ENCODE measurements at places on chromosomes 13 and 19. TPM values are rescaled to one million over a fixed set of nuclear protein-coding genes. Genes with fewer than 3 reads are reported as not detected.

Gene FOXA3
- 19.9 TPM for total RNA-seq

Gene UGGT2
- 12.1 TPM for total RNA-seq

Gene FOXO1
- 15.6 TPM for total RNA-seq

Gene CLEC11A
- 2.4 TPM for total RNA-seq

Gene FCGBP
- 5.3 TPM for total RNA-seq

Gene TNFSF9
- total RNA-seq = 1.6 TPM

Gene ZNF565
- 6.3 TPM for total RNA-seq

Gene ATXN8OS
- total RNA-seq = not detected

Gene ZNF534
- not detected for total RNA-seq

Gene MRI1
- total RNA-seq = 30.2 TPM

Gene PLIN3
- 43.7 TPM for total RNA-seq

Gene SPACA4
- not detected for total RNA-seq

Gene C1QTNF9B
- total RNA-seq = not detected

Gene FBXO27
- 14.6 TPM for total RNA-seq

Gene FUT1
- 2.9 TPM for total RNA-seq

Gene GRK1
- total RNA-seq = not detected

Gene TTYH1
- 2.9 TPM for total RNA-seq

Gene SCAMP4
- 64.2 TPM for total RNA-seq

Gene OR4F17
- 4.0 TPM for total RNA-seq

Gene DIRAS1
- total RNA-seq = 0.17 TPM

Gene PTGER1
- 1.3 TPM for total RNA-seq

Gene KLK14
- 0.34 TPM for total RNA-seq

Gene SBSN
- not detected for total RNA-seq

Gene NAXD
- total RNA-seq = 11.5 TPM

Gene HIPK4
- total RNA-seq = 0.14 TPM

Gene ZNF444
- 78.6 TPM for total RNA-seq

Gene SH2D3A
- 64.0 TPM for total RNA-seq

Gene CGB8
- 0.54 TPM for total RNA-seq

Gene FFAR1
- total RNA-seq = not detected

Gene OR7E24
- not detected for total RNA-seq
